RPMI7951 (cell line): ENCODE measurements at places on chromosomes 1 and 21. TPM values are rescaled to one million over a fixed set of nuclear protein-coding genes. Genes with fewer than 3 reads are reported as not detected.
A peak's percentile ranks its signal among the peaks of the same experiment; 100 is the strongest.

The BCL2L15 gene
- not detected in 2 replicates for total RNA-seq

The SH2D5 gene
- 0.20 and 0.24 TPM in 2 replicates for total RNA-seq

The RAD54L gene
- 12.7 and 13.1 TPM in 2 replicates for total RNA-seq

The PSEN2 gene
- total RNA-seq: 13.3 and 13.8 TPM in 2 replicates

The HTR1D gene
- total RNA-seq: 0.12 TPM in 1 of 2 replicates, not detected in the other

The CFAP141 gene
- not detected in 2 replicates for total RNA-seq

The P3R3URF gene
- not detected in 2 replicates for total RNA-seq

The HPDL gene
- total RNA-seq: 2.3 TPM in 2 replicates

The LCE1B gene
- not detected in 2 replicates for total RNA-seq

The AMY1B gene
- not detected in 2 replicates for total RNA-seq

The ANGPTL7 gene
- not detected in 2 replicates for total RNA-seq

GRCh38 chr1:207997486-207998268, 86.8 kb upstream of the CD34 start:
- peak; percentile 67 for DNase-seq

- DNase-seq: no peak
Observed at GRCh38 chr1:156755527-156755950, 4.1 kb upstream of the HDGF start.

- peak; percentile 8 for DNase-seq
Observed at GRCh38 chr21:42198929-42199867, 19.7 kb upstream of the ABCG1 start.

DNA sequence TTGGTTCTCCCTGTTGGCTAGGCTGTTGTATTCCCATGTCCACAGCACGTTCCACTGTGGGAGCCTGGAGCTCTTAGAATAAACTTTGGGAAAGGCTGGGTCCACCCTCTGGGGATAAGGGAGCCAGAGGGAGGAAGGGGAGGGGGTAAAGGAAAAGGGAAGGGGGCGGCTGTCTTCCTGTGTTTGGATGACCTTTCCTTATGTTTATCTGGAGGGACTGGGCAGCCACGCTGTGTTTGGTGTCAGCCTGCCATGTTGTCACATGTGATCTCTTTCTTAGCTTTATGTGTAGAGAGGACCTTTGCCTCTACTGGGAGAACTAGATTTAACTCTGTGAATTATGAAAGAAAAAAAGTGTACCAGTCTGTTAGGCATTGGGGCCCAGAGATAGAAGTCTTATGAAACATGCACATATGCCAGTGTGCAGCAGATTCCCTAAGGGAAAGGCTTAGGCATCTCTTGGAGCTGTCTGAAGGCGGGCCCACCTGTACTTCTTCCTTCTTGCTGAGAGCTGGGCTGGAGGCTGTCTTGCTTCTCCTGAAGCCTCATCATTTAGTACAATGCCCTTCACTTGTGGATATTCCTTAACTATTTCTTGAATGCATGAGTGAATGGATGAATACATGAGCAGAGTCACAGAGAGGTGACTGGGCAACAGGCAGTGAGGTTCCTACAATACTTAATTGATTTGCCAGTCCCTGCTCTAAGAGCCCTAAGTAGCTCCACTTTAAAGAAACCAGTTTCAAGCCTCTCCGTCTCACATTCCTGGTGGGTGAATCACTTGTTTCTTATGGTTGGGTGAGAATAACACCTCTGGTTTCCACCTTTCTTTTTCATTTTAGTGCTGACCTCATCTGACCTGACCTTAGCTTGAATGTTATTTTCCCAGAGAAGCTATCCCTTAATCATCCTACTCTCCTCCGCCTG, 62.5 kb upstream of the ARHGAP29 start:
- DNase-seq: peak; percentile 86

DNA sequence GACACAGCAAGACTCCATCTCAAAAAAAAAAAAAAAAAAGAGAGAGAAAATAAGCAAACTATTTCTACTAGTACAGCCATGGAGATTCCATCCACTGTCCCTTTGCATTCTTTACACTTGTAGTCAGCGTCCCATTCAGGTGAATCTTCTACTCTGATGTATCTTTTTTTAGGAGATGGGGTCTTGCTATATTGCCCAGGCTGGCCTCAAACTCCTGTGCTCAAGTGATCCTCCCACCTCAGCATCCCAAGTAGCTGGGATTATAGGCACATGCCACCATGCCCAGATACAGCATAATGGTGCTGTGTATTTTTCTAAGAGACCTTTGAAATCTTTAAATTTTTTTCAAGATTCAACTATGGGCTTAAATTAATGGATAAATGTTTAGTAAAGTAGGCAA, 8.1 kb upstream of the CENPL start:
- no peak for DNase-seq

DNA sequence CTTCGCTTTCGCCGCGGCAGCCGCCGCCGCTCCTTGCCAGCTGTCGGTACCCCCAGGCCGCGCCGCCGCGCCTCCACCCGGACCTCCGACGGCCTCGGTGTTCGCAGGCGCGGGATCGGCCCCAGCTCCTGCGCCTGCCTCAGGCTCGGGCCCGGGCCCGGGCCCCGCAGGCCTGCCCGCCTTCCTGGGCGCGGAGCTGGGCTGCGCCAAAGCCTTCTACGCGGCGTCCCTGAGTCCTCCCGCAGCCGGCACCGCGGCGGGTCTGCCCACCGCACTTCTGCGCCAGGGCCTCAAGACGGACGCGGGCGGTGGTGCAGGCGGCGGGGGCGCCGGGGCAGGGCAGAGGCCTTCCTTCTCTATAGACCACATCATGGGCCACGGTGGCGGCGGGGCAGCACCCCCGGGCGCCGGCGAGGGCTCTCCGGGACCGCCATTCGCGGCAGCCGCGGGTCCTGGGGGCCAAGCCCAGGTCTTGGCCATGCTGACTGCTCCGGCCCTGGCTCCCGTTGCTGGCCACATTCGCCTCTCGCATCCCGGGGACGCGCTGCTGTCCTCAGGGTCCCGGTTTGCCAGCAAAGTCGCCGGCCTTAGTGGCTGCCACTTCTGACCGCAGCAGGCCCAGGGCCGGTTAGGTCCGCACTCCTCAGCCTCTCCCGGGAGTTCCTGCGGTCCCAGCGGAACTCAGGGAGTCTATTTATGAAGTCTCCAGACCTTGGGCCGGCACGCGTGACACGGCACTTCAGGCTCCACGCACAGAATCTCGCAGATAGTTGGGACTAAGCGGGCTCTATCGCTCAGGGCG, 1.4 kb downstream of the FOXD2 start:
- DNase-seq: no peak

GRCh38 chr21:29196670-29197191, 66.3 kb downstream of the MAP3K7CL start:
- peak; percentile 41 for DNase-seq

- no peak for DNase-seq
Observed at GRCh38 chr1:20262810-20263534, 27.7 kb upstream of the VWA5B1 start.

GRCh38 chr21:42370894-42371654, 4.7 kb upstream of the TFF1 start:
- no peak for DNase-seq

GRCh38 chr1:177146499-177146898, 18.0 kb downstream of the ASTN1 start:
- no peak for DNase-seq

DNA sequence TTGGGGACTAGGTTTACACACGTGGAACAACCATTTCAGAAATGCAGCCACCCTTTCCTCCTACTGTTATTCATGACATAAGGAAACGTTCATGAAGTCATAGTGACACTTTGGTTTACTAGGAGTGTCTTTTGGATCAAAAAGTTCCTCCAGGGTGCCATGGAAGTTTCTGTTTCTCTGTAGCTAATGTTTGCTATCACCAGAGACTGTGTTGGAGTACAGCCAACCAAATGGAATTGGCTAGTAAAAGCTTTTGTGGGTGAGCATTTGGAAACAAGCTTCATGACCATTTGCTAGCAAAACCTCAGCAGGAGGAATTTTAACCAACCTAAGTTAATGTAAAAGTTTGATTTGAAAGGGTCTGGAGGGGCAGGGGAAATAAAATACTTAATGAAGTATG, 43.9 kb upstream of the ADGRL2 start:
- DNase-seq: no peak

- DNase-seq: peak; percentile 21
Observed at GRCh38 chr1:44077421-44077820, 41.2 kb upstream of the KLF17 start.

GRCh38 chr1:77375990-77376389, 94.2 kb downstream of the AK5 start:
- no peak for DNase-seq

DNA sequence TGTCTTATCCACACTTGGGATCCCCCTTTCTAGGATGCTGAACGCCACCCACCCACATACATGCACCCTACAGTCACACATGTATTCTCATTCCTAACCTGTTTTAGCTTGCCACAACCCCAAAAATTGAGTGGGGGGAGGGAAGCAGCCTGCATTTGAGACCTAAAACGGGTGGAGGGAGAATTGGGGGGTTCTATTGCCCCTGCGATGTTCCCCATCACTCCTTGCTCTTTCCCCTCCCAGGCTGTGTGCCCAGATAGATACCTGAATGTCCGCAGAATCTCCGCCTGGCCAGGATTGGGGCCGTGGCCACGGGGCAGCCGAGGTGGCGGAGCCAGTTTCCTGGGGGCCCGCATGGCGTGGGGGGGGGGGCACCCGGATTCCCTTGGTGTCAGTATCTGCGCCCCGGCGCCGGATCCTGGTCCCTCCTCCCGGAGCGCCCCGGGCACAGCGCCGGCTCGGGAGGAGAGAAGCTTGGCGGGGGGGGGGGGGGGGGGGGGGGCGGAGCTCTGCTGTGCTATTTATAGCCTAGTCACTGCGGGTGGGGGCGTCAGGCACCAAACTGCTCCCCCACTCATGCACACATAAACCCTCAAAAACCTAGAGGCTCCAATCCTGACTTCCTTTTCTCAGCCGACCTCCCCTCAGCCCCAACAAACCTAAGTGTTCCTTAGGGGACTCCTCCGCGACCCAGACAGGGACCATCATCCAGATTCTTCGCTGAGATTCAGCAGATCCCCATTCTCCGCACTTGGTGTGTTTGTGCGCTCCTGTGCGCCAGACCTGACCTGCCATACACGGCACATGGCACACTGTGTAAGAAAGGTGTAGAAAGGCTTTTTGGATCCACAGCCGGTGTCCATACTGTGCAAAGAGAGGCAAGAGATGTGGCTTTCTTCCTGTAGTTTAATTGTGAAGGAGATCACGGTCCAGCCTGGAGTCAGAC, 1.9 kb downstream of the ANKRD34A start:
- peak; percentile 42 for DNase-seq

- peak; percentile 58 for DNase-seq
Observed at GRCh38 chr1:224851210-224851847, 78.1 kb upstream of the DNAH14 start.

DNA sequence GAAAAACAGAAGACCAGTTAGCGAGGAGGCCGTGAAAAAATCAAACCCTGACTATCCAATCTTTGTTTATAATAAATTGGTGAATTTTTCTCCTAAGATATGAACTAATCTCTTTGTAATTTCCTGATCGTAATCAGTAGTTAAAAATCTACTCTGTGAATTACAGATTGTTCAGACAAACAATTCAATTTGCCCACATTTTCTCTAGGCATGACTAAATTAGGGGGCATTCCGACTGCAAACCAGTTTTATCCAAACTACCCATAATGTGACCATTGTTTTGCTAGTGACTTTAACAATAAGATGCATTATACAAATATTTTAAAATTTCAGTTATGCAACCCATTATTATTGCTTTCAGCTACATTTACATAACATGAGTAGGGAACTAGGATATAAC, 546.9 kb upstream of the ADAMTS5 start:
- DNase-seq: peak; percentile 20

- DNase-seq: no peak
Observed at GRCh38 chr1:185474440-185475149, 157.6 kb upstream of the IVNS1ABP start.

- DNase-seq: peak; percentile 86
Observed at GRCh38 chr1:84442256-84442655, 36.8 kb upstream of the RPF1 start.

GRCh38 chr1:115753361-115753760, 15.2 kb downstream of the CASQ2 start:
- DNase-seq: no peak

DNA sequence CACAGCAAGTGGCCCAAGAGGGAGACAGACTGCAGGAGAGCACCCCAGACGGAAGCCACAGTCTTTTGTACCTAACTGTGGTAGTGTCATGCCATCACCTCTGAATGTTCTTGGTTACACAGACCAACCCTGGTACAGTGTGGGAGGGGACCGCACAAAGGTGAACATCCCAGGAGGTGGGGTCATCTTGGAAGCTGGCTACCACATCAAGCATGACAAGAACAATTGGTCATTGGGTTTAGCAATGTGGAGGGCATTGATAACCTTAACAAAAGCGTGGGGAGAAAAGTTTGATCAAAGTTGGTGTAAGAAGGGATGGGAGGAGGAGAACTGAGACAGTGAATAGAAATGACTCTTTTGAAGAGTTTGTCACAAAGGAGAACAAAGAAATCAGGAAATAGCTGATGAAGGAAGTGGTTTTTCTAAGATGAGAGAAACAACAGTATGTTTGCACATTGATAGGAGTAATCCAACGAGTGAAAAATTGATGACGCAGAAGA, 87.1 kb upstream of the CACNA1E start:
- DNase-seq: no peak

DNA sequence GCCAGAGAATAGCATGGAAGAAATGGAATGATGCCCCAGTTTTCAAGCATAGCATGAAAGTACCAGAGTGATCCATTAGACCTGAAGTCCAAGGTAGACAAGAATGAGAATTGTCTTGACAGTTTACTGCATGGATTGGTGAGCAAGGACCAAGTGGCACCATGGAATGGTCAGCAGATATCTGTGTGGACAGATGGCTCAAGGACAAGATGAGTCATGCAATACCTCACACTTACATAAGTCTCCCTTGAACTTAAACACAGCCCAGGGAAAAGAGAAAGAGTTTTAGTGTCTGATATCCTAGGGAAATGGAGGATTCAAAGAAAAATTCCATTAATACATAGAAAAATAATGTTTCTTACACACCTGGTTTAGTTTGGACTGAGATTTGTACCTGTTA, 195.2 kb downstream of the MRPL39 start:
- DNase-seq: peak; percentile 9

GRCh38 chr1:75328691-75329090, 194.5 kb downstream of the LHX8 start:
- no peak for DNase-seq

GRCh38 chr1:222034790-222035189, 292.9 kb upstream of the DUSP10 start:
- DNase-seq: no peak

DNA sequence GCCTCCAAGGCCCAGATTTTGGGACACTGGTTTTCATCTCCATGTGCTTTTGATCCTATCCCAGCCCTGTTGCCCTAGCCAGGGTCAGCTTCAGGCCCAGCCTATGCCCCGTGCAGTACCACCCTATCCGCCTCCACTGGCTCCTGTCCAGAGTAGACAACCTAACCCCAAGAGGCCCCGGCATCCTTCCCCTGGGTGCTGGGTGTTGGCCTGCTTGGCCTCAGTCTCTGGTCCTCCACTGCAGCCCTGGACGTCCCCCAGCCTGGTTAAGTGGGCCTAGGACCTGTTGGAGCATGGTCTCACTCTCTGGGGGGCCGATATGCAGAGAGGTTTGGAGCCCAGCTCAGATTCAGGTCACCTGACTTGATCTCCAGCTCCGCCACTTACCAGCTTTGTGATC, 1.6 kb downstream of the CSF3R start:
- DNase-seq: no peak
